ENCODE measurements at places on chromosomes 13 and 19. TPM values are rescaled to one million over a fixed set of nuclear protein-coding genes. Genes with fewer than 3 reads are reported as not detected.

COL4A1 gene
- total RNA-seq = 1,045 TPM

PRODH2 gene
- total RNA-seq = not detected

SIGLEC12 gene
- total RNA-seq = not detected

NCCRP1 gene
- total RNA-seq = 6.8 TPM

SMIM44 gene
- total RNA-seq = 0.62 TPM

DNA sequence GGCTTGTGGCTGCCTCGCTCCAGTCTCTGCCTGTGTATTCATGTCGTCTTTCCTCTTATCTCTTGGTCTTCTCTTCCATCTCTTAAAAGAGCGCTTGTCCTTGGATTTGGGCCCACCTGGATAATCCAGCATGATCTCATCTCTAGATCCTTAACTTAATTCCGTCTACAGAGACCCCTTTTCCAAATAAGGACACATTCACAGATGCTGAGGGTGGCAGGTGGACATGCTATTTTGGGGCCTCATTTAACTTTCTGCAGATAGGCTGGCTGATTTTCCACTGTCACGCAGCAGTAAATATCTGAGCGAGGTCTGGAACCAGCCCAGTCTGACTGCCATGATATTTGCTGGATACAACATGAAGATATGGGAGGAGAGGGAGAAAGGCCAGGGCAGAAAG, 41.5 kb upstream of the TSHZ3 start:
- DNase-seq = no peak

- DNase-seq = no peak
Measured at GRCh38 chr13:108304170-108305016, 34.9 kb downstream of the TNFSF13B start.

GRCh38 chr13:98997011-98997730, 19.3 kb upstream of the DOCK9 start:
- no peak for DNase-seq

DNA sequence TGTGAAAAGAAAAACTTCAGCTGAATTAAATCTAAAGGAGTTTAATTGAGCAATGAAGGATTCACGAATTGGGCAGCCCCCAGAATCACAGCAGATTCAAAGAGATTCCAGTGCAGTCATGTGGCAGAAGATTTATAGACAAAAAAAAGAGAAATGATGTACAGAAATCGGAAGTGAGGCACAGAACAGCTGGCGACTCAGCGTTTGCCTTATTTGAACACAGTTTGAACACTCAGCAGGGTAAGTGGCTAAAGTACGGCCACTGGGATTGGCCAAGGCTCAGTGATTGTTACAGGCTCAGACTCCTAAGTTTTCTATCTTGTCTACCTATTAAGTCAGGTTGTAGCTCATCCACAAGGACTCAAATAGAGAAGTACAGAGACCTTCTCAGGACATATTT, 11.6 kb upstream of the CFAP97D2 start:
- no peak for DNase-seq

DNA sequence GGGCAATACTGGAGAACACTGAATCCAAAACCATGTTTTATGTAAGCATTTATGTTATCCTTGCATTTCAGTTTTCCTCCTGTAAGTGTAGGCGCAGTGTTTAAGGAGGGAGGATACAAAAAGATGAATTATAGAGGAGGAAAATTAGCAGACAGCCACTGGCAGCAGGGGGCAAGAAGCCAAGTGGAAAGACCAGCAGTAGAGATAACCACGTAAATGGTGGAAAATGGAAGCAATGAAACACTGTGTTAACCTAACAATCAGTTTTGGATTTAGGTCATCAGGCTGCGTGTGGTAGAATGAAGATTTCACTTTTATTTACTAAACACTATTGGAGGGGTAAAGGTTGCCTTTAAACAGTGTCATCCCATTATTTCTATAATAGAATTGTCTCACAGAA, 447.3 kb downstream of the GPC6 start:
- DNase-seq = no peak

DNA sequence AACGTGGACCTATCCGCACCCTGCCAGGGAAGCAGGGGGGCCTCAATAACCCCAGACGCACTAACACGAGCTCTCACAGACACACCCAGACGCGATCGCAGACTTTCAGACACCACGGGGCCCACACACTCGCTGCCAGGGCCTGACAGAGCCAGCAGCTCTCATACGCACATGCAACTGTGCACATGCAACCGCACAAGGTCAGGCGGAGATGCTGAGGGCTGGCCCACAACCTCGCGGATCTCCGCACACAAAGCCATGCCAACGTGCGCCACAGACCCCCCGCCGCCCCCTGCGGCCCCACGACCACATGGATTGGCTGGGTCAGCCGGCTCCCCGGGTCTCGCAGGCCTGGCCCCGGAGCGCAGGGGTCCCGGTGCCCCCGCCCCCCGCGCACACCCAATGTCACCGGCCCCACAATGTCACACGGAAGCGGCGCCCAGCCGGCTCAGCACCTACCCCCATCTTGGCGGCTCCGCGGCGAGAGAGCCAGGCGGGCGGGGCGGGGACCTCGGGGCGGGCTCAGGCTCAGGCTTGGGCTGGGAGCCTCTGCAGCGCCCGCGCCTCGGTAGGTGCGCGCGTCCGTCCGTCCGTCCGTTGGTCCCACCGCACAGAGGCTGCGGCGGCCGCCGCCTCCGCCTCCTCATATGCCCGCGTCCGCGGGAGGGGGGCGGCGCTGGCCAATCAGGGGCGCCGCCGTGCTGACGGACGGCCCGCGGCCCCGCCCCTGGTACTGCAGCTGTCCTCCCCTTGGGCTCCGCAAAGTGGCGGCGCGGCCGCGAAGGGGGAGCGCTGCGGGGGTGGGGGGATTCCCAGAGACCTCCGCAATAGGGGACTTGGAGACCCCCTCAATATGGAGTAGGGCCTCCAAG, at the start of gene ATP1A3:
TSS of gene ATP1A3 (minus strand) at position 619 of the 872 bp plus-strand sequence. CDS start at position 465, 154 bp downstream.
- no peak for DNase-seq

All from kidney epithelial cell (primary cell).